ENCODE measurements at places on chromosomes 6 and 20.

- no peak for DNase-seq
Measured at GRCh38 chr6:164396071-164397047, 913.0 kb downstream of the C6orf118 start.

DNA sequence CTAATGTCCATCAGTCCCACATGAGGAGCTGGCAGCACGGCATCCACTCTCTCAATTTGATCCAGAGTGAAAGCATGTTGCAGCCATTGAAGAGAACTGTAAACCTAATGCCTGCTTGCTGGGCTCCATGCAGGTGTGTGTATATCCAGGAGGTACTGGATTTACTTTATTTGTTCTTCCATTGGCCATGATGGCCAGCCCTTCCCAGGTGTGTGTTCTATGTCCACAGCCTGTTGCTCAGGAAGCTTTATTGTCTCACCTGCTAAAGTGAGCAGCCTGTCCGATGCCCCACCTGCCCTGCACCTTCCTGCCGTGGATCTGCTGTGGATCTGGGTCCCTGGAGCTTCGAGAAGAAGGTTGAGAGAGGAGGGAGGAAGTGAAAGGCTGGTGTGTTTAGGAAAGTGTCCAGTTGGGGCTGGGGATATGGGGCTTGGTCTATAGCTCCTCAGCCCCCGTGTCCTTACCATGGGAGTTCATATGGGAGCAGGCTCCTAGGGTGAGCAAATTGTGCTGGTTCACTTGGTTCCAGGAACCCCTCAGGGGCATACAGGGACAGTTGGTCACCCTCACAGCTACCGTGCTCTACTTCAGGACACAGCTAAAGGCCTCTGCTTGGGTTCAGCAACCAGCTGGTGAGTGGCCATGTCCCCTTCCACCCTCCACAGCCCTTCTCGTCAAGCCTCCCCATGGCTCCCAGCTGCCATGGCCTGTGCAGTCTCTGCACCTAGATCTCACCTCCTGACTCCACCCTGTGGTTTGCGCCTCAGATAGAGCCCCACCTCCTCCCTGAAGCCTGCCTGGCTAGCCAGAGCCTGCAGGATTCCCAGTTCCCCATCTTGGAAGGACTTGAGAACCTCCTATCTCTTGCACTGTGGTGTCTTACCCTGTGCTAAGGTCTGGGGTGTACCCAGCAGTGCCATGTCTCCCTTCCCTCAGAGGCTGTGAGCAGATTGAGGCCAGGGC lies 12.7 kb downstream of the TREML2 start:
- DNase-seq: no peak

GRCh38 chr6:4732691-4733315 lies 43.4 kb upstream of the CDYL start:
- no peak for DNase-seq

DNA sequence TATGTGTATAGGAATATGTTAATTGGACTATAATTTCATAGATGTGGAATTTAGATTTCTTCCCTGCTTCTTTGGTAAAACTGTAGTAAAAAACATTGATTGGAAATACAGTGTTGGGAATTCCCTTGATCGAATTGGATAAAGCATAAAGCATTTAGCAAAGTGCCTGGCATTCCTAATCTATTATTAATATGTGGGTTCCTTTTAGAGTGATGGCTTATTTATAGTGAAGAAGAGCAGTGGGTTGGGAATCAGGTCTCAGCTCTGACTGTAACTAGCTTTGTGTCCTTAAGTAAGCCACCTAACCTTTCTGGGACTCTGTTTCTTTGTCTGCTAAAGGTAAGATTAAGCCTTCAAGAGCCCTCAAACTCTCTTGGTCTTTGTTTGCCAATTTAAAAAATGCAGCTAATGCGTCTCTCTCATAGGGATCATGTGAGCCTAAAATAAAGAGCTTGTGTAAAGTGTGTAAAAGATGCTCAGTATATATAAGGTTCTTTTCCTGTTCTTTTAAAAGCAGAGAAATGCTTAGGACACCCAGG lies 53.3 kb downstream of the KCNS1 start:
- no peak for DNase-seq

DNA sequence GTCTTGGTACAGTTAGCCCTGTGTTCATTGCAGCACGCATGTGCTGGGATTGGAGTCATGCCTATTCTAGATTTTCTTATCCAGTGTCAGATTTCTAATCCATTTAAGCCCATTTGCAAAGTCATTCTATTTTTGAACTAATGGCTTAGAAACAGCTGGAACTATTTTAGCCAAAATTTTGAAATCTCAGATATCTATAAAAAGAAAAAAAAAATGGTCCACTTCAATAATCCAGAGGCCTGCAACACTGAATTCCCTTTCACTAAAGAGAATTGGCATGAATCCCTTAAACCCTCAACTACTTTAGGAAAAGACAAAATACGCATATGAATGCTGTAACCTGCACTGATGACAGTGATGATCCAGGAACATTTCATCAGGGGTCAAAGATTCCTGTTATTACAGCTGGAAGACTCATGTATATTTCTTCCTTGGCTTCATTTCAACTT lies 1.5 kb downstream of the COL21A1 start:
- DNase-seq: no peak

DNA sequence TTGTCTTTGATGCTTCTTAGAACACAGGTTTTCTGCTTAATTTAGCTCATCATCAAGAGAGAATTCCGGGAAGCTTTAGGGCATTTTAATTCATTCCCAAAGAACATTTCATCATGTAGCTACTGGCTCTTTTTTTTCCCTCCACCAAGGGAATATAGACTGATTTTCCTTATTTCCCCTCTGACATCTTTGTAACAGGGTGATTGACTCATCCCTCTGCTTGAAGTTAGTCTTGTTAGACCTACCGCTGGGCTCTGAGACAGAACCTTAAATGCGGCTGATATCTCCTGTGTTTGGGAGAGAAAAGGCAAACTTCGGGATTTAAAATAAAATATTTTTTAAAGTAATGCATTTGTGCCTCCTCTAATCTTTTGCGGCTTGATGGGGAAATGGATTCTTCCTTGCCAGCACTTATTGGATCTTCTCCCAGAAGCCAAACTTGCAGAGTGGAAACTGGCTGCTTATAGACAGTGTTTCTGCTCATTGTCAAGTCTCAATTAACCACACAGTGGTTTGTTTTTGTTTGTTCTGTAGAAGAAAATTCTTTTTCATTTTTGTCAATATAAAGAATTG lies 272.7 kb upstream of the PLCB4 start:
- DNase-seq: no peak

- no peak for DNase-seq
Measured at GRCh38 chr6:108163267-108163643, 2.6 kb upstream of the NR2E1 start.

GRCh38 chr20:44209686-44210405 lies 725 bp downstream of the OSER1 start:
- no peak for DNase-seq

GRCh38 chr6:15246217-15246665 lies 372 bp downstream of the JARID2 start:
- DNase-seq: no peak

- DNase-seq: no peak
Measured at GRCh38 chr6:52843605-52844004, 3.0 kb upstream of the GSTA5 start.

DNA sequence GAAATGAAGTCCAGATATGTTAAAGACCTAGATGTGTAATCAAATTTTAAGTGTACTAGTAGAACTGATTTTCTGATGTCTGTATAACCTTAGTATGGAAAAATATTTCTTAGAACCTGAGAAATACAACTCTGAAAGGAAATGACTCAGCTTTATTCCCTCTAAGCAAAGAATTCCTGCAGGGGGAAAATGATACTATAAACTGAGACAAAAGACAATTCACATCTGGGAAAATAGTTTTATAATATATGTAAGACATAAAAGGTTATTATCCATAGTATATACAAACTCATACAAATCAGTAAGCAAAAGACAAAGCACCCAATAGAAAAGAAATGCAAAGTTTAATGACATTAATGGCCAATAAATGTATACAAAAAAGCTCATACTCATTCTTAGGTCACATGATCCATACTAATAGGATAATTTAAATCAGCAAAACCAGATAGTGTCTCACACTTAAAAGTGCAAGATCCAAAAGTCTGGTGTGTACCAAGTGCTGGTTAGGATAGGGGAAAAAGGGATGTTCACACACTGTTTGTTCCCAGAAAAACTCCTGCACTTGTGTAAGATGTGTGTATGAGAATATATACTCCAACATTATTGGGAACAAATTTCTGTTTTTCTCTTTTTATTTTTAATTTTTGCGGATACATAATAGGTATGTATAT lies 22.6 kb downstream of the RNF217 start:
- no peak for DNase-seq

DNA sequence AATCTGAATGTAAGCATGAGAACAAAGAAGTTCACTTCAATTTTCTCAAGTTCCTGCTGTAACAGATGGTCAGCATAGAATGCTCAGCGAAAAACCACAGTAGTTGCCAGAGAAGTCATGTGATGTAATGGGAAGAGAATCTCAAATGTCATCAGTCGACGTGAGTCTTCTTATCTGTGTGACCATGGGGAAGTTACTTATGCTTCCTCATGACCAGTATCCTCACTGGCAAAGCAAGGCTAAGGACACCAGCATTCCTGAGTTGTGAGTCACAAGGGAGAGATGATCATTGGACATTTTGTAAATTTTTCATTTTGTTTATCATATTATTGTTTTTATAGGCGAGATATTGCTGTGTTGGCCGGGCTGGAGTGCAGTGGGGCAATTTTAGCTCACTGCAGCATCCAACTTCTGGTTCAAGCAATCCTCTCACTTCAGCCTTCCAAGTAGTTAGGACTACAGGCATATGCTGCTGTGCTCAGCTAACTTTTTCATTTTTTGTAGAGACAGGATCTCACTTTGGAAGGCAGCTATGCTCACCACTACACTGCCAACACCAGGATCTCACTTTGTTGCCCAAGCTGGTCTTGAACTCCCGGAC lies 21.9 kb downstream of the SGK1 start:
- no peak for DNase-seq

- DNase-seq: no peak
Measured at GRCh38 chr20:17747431-17747846, 47.7 kb downstream of the BANF2 start.

DNA sequence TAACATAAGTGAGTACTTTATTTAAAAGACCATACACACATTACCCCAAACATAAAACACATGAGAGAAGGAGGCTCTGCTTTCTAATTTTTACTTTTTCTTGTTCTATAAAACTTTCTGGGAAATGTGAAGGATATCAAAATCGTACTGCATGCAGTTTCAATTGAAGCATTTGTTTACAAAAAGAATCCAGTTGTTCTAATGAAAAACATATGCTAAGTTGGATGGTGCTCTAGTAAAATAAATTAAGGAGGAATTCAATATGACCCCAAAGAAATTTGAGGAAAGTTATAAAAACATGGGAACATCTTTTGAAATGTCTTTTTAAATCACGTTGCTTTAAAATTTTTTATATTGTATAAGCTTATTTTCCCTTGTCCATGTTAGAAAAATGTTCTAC lies 37.6 kb downstream of the OR2B6 start:
- no peak for DNase-seq

DNA sequence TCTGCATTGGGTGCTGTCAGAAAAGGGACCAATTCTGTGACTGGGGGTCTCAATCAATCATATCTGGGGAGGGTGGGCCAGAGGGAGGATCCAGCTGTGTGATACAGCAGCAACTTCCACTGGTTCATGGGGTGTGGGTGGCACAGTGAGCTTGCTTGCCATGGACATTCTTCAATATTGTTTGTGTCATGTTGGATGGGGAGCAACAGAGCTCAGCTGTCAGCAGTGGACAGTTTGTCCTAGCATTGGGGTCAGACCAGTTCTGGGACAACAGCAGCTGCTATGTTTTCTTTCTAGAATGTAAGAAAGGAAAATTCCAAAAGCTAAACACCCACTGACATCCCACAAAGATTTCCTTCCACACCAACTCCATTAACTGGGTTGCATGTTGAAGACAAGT lies 221.9 kb upstream of the CDH4 start:
- no peak for DNase-seq

DNA sequence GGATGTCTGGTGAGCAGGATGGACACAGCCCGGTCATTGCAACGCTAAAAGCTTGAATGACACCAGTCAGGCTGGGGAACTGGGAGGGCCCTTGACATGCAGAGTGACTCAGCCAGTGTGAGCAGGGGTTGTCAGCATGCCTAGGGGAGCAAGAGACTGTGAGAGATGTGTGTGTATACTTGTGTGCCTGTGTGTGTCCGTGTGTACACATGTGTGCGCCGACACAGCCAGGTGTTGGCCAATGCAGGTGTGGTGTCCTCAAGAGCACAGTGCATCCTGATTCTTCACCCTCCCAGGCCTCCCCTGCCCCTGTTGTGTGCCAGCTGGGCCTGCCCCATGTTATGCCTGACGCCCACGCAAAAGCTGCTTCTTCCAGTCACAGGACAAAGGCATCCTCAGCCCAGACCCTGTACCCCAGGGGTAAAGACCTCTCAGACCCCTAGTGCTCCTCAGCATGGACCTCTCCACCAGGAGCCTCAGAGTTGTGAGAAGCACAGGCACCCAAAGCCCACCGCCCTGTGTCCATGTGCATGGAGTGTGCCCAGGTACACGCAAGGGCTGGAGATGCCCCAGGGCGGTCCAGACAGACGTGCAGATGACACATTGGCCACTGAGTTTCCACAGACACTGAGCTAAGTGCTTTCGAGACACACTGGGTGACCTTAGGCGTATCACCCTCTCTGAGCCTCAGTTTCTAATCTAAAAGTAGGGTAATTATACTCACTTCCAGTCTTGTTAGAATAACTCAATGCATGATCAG lies 16.6 kb downstream of the NRSN2 start:
- DNase-seq: no peak

- DNase-seq: no peak
Measured at GRCh38 chr6:2578767-2579166, 172.0 kb downstream of the MYLK4 start.

DNA sequence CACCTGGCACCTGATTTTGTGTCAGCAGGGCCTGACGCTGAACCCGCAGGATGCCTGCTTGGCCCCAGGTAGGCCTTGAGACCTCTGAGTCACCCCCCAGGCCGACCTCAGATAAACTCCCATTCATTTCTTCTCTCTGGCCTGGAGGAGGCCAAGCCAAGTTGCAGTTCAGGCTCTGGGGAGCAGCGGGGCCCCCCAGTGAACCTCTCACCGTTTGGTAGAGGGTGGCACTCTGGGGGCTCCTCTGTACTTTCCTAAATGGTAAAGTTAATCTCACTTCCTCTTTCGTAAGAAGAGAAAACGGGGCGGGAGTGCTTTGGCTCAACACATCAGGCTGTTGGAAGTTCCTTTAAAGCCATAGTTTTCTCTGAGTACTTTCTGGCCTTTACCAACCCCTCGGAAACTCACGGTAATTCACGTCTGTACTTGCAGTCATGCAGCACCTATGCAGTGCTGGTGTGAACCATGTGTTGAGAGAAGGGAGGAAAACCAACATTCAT lies 2.8 kb downstream of the SIRPA start:
- DNase-seq: no peak

- DNase-seq: no peak
Measured at GRCh38 chr20:9258901-9259300, 190.0 kb downstream of the PLCB4 start.

Measured in stimulated activated CD4-positive, alpha-beta T cell treated with anti-CD3 and anti-CD28 coated beads, TNF-alpha, amount 100 ng/mL, for 24 hours (primary cell).